RCC 7860 (cell line): ENCODE measurements at places on chromosomes 2 and 18.

DNA sequence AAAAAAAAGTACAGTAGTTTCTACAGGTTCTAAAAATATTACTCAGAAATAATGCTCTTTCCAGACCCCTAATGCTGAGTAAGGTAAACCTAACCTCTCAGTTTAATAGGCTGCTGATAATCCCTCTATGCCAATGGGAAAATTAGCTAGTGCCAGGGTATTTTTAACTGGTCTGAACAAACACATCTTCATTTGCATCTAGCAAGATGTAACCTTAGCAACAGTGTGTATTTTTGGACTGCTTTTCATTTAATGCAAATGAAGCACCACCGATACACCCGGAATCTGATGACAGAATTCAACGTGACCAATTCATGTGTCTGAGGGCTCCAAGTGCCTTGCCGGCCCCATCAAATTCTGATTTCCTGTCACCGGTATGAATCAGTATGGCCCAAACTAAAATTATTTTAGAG is 47.4 kb upstream of the CYRIA start:
- DNase-seq = no peak

DNA sequence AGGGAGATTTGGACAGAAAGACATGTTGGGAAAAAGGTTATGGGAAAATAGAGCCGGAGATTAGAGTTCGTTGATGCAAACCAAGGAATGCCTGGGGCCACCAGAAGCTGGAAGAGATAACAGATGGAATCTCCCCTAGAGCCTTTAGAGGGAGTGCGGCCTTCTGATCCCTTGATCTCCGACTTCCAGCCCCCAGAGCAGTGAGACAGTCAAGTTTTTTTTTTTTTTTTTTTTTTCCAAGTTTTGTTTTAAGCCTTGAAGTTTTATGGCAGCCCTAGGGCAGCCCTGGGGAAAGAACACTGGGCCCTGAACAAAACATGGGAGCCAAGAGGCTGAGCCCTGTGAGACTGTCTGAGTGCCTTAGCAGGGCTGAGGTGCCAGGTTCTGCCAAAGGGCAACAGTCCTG is 6.5 kb downstream of the DGKD start:
- no peak for DNase-seq

DNA sequence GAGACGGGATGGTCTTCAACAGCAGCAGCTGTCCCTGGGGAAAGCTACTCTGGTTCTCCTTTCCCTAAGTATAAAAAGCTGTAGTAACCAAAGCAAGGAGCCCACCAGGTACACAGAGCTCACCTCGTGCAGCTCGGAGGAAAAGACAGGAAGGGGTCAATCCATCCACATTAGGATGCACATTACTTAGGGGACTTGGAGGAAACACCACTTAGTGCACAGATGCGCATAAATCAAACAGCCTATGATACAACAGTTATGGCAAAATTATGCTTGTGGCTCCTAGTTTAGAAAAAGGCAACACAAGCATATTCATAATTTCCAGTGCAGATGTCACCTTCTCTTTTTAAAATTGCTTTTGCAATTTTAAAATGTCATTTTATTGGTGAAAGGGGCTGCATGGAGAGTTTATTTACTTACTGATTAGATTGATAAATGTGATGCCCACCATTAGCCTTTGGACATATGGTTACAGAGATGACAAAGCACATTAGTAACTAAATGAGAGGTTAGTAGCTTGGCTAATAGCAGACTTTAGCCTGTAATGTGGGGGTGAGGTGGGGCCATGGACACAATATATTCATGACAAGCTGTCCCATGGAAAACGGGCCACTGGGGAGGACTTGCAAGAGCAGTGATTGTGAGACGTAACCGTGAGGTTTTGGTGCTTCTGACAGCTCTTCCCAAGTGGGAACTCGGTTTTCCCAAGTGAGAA is 199.8 kb downstream of the MYT1L start:
- DNase-seq = no peak

- DNase-seq = no peak
These were observed 21.6 kb downstream of the DNMT3A start for GRCh38 chr2:25320077-25320476.

DNA sequence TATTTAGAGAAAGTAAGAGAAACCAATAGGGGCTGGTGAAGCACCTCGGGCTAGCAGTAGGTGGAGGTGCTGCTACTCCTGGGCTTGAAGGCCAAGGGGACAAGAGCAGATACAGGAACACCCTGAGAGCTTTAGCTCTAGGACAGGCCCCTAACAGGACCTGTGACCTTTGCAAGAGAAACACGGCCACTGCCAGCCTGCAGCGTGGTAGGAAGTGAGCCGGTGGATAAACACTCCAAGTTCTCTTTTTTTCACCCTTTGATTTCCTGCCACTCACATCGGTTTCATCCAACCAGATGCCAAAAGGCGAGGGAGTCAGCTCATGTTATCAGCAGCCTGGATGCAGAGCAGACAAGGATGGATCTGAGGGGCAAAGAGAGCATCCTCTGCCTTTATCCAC is 66.8 kb upstream of the SPRED2 start:
- no peak for DNase-seq

- DNase-seq = no peak
These were observed 834.8 kb downstream of the CPS1 start for GRCh38 chr2:211391189-211391567.

- no peak for DNase-seq
These were observed 510.6 kb downstream of the CPS1 start for GRCh38 chr2:211067029-211067428.

- no peak for DNase-seq
These were observed 10.1 kb upstream of the STK17B start for GRCh38 chr2:196181484-196181883.

DNA sequence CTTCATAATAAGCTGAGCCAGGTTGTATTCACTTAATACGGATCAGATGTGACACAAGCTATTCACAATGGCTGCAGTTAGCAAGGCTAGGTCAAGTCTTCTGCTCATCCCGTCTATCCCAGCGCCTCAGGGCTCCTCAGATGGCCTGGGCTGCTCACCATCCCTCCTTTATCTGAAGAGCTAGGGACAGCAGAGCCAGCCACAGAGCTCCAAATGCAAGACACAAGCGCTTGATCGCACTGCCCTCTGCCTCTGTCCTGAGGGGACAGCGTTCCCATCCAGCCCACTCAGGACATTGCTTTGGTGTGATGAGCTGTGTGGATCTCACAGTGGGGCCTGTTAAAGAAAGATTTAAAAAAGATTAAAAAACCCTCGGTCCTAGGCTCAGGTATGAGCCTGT is 254.4 kb upstream of the HS6ST1 start:
- DNase-seq = no peak

DNA sequence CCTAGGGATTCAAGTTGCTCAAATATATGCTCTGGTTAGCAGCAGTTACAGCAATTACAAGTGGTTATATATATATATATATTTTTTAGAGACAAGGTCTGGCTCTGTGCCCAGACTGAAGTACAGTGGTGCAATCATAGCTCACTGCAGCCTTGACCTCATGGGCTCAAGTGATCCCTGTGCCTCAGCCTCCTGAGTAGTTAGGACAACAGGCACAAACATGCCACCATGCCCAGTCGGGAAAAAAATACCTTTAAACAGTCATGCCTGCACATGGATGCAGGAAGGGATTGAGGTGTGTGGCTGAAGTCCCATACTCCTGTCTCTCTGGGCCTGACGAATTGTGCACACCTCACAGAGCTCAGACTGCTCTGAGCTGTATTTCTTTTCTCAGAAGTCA is 19.6 kb upstream of the DNAH7 start:
- no peak for DNase-seq

DNA sequence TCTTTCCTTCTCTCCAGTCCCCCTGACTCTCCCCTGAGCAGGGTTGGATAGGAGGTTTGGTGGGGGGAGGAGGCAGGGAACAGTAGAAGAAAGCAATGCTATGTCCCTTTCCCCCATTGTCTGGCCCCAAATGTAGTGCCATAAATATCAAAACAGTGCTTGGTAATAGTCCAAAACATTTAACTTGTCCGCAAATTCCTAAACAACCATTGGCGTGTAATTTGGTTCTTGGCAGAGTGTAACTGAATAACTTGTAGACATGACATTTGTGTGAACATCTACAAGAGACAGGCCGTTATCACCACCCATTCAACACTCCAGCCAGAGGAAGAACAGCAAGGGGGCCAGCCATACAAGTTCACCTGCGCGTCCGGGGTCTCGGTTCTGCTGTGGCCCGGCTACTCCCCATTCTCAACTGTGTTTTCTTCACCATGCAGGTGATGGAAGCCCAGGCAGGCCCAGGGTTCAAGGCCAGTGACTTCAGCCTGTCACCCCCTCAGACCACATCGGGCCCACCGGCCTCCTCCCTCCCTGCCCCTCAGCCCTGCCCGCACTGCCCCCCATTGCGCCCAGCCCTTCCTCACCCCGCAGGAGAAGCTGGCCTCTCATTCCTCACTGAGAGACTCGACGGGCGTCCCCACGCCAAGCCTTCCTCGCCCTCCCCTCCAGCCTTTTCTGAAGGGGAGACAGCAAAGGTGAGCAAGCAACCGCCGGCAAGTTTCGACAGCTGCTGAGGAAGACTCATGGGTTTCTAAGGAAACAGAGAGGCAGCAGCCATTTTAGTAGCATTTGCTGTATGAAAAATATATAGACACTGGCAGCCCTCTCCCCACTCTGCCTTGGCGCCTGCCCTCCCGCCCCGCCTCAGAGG is 699 bp upstream of the RAPGEF4 start:
- DNase-seq = no peak

DNA sequence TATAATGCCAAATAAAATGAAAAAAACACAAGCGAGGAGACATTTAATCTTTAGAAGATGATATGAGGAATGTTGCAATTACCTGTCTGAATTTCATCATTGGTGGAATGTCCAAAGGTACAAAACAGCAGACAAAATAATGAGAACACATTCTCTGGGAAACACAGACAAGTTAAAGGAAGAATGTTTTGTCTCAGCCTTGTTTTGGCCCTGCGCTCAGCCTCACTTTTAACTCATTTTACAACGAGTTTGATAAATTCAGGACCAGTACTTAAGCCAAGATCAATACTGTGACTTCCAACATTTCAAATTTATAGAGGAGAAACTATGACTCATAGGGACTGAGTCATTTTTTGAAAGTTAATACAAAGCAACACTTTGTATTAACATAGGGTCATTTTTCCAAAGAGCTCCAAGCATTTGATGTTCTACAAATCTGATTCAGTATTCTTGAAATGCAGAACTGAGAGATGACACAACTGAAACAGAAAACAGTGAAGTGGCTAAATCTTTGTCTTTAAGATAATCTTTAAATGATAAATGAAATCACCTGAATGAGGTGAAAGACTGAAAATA is 833.2 kb upstream of the CHAC2 start:
- no peak for DNase-seq

- no peak for DNase-seq
These were observed 49.8 kb upstream of the CNGA3 start for GRCh38 chr2:98296440-98296839.

GRCh38 chr18:3704556-3705344 is 254.8 kb downstream of the TGIF1 start:
- no peak for DNase-seq

DNA sequence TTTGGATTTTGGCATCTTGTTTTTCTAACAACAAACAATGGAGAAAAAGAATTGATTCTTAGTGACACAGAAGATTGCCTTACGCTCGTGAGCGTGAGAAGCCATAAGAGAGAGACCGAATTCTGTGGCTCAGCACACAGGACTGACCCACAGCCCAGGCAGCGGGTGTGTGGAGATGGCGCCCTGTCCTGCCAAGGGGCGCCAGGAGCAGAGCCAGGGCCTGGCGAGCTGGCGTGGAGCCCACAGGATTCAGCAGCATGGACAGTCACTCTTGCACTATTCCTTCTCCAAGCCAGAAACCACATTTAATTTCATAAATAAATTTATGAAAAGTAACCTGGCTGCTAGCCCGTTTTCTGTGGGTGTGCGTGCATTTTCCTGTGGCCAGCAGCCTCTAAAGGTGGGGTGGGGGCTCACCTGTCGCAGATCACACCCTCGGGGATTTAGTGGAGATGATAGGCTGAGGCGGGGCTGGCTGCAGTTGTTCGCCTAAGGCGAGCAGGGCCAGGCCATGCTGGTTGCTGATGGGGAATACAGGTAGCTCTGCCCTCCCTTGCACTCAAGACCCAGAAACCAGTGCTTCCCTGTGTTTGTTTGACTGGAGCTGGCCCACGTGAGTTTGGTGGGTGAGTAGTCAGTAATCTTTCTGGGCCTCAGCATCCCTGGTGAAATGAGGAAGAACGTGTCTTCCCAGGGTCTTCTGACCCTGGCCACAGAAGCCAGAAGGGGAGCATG is 46.2 kb downstream of the FAM168B start:
- DNase-seq = no peak

DNA sequence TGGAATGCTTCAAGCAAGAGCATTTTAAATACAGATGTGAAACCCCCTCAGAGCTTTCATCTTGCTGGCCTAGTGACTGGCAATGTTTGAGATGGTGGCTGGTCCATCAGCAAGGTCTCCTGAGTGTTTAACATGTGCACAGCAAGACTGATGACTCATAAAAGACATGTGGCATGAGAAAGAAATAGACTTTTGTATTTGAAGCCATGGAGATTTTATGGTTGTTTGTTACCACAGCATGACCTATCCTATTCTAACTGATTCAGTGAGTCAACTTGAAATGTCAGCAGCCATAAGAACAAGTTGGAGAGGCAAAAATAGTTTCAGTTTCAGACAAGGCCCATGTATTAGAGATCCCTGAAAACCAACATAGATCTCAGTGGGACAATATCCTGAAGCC is 154.7 kb upstream of the LYPD1 start:
- DNase-seq = peak; percentile 54

DNA sequence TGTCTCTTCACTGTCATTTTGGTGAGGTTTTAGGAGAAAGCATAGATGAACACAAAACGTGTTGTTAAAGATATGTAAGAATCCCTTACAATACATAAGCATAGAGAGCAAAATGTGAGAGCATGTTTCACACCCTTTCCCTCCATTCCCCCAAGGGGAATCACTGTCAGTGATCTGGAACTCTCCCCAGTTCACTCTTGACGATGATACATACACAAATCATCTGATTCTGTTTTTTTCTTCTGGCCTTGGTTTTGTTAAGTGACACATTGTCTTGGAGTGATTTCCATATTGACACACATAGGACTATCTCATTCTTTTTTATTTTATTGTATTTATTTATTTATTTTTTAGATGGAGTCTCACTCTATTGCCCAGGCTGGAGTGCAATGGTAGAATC is 53.7 kb upstream of the TANC1 start:
- no peak for DNase-seq

GRCh38 chr18:10269261-10269660 is 185.2 kb upstream of the APCDD1 start:
- no peak for DNase-seq

DNA sequence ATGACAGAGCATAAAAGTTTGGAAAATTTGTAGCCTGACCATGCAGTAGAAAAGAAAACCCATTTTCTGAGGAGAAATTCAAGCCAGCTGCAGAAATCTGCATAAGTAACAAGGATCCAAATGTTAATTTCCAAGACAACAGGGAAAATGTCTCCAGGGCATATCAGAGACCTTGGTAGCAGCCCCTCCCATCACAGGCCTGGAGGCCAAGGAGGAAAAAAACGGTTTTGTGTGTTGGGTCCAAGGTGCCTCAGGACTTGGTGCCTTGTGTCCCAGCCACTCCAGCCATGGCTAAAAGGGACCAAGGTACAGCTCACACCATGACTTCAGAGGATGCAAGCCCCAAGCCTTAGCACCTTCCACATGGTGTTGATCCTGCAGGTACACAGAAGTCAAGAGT is 324.4 kb downstream of the ETAA1 start:
- no peak for DNase-seq

- peak; percentile 97 for DNase-seq
These were observed 92.7 kb upstream of the KLF7 start for GRCh38 chr2:207258263-207258991.
